ENCODE measurements at places on chromosomes 6 and 20.

GRCh38 chr6:44349904-44350649 is 7.6 kb downstream of the SPATS1 start:
- DNase-seq, result no peak

- DNase-seq, result no peak
Measured at GRCh38 chr20:46400828-46401477, 5.5 kb downstream of the ELMO2 start.

DNA sequence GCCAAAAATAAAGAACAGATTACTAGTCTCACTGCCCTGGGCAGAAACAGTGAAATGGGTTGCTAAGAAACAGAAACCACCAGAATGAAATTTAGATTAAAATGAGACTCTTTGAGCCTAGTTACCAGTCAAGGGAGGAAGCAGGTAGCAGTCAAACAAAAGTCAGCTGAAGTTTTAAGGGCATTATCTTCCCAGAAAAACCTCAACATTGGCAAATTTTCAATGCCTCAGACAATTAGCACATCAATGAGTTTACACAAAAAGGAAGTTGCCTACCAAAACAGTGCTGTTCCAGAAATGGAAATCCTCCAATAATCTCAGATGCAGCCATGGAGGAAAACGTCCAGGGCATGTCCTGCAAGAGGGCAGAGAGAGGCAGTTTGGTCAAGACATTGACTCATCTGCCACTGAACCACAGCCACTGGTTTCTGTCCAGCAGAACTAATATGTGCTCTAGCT is 399.7 kb upstream of the ADGRB3 start:
- DNase-seq, result no peak

DNA sequence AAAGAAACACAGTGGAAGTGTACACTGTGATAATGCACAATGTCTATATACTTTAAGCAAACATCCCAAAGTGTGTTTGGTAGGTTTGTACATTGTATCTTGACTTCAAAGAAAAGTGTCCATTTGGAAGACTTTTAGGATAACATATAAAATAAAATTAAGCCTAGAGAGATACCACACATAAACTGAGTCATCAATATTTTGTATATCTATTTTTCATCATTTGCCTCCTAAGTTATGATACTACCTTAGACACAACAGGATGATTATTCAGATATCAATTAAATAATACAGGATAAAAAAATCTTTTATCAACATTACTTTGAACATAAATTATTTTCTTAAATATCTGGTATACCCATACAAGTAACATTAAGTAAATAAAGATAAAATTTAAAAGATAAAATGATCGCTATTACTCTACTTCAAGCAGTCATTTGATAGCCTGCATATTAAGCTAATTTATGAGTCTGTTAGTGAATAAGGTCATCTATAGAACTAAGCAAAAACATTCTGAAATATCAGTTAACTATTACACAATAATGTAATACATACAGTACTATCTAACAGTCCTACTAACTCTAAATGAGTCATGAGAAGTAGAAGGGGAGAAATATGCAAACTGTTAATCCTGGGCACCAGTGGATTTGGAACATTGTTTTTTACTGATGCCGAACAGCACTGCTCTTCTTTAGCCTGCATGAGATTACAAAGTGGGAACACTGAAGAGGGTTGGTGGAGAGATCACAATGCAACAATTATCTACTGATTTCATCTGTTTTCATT is 158.4 kb upstream of the SIM1 start:
- no peak for DNase-seq

DNA sequence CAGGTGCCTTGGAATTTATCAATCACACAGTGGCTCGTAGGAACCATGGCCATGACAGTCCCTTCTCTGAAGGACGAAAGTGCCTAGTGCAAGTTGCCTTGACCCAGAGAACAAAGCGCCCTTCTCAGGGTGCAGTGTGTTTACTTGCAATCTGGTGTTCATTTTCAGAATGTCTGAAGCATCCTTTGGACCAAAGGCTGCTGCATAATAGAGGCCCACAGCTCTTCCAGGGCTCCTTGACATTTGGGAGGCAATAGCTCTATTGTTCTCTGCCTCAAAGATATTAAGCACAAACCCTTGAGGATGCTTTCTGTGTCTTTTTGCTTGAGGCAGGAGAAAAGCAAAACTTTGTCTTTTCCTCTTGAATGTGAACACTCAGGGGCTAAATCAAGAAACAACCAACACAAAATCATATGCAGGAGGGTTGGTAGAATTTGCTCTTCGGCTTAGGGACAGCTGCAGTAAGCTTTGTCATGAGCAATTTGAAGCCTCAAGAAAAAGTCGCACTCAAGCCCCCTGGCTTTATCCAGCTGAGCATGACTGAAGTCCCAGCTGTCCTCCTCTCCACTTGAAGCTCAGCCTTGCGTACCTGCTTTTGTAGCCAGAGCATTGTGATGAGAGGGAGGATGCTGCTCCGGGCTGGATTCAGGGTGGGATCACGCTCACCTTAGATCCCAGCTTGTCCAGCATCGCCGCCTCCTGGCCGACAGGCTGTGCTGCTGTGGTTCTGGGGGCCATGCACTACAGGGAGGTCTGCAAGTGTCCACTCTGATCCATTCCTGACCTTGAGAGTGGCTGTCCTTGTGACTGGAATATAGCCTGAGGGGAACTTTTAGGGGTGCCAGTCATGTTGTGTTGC is 495.4 kb downstream of the CDH26 start:
- no peak for DNase-seq

DNA sequence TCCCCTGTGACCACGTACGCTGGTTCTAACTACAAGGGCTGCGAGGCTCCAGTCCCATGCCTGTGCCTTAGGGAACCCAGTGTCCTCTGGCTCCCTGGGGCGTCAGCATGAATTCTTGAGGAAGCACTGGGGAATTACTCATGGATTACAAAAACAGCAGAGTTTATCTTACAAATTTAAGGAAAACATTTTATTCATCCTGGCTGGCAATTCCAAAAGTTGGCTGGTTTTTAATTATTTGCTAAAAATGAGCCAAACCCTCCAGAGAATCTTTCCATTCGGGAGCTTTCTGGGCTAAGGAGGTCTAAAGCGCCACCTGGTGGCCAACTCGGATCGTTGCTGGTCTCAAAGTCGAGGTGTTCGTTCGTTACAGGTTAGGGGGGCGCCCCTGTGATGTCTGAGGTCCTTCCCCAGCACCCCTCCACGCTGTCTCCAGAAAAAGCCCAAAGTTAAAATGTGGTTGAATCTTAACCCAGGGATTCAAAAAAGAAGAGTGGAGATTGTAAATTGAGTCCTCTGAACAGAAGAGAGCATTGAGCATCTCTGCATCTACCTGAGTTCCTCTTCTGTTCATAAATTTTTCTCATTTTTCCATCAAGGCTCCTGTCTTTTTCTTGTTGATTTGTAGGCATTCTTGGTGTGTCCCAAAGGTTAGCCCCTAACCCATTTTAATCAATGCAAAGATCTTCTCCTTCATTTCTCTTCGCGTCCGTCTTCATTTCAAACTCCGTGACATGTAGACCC is 99.4 kb downstream of the BFSP1 start:
- no peak for DNase-seq

DNA sequence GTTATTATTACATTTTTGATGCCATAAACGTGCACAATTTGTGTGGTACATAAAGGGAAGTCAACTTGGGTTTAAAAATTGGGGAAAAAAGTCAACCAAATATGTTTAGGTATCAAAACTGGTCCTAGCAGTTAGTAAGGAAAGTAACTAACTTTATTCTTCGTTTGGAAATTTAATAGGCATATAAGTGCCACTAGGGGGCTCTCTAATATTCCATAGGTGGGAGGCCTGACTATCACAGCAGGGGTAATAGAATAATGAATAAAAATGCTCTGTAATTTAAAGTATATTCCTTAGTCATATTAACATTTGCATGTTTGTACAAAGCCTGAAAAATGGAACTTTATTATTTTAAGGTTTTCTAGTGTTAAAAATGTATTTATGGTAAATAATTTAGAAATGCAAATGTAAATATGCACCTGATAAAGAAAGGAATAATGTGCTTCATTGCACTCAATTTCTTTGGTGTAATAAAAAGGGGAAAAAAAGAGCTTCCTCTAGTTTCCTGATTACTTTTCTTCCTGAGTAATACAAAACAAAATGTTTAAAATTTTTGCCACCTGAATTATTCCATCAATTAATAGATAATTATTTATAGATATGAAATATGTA is 125.7 kb upstream of the HDAC2 start:
- no peak for DNase-seq

DNA sequence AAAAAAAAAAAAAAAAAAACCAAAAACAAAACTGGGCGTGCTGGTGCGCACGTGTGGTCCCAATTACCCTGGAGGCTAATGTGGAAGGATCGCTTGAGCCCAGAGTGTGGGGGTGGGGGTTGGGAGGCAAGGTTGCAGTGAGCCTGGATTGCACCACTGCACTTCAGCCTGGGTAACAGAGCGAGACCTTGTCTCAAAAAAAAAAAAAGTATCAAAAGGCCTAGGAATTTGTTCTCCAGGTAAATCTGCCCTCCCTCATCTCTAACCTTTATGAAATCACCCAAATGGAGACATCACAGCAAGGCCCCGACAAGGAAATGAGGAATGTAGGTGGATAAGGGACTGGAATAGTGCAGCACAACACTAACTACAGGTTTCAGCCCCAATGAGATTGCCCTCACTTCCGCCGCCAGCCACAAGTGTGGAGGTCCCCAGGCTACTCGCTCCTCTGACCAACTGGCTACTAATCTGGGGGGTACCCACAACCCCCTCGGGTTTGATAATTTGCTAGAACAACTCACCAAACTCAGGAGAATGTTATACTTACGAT is 36.8 kb upstream of the DDR1 start:
- DNase-seq, result no peak

DNA sequence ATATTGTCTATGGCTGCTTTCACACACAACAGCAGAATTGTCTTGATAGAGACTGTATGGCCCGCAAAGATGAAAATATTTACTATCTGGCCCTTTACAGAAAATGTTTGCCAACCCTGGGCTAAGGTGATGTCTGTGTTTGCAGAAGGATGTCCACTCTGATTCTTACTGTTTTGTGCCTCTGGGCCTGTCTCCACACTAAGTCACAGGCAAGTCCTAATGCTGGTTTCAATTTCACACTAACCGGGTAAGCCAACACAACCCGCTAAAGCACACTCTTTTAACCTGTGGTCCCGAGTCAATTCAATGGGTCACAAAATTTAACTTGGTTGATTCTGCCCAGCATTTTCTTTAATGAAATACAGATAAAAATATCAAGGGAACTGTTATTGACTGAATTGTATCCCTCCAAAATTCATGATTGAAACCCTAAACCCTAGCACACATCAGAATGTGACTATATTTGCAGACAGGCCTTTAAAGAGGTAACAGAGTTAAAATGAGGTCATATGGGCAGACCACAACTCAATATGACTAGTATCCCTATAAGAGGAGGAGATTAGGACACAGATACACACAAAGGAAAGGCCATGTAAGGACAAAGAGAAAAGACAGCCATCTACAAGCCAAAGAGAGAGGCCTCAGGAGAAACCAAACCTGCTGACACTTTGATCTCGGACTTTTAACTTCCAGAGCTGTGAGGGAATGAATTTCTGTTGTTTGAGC is 78.4 kb downstream of the FYN start:
- no peak for DNase-seq

GRCh38 chr6:115708850-115709249 is 351.8 kb downstream of the FRK start:
- DNase-seq, result no peak

DNA sequence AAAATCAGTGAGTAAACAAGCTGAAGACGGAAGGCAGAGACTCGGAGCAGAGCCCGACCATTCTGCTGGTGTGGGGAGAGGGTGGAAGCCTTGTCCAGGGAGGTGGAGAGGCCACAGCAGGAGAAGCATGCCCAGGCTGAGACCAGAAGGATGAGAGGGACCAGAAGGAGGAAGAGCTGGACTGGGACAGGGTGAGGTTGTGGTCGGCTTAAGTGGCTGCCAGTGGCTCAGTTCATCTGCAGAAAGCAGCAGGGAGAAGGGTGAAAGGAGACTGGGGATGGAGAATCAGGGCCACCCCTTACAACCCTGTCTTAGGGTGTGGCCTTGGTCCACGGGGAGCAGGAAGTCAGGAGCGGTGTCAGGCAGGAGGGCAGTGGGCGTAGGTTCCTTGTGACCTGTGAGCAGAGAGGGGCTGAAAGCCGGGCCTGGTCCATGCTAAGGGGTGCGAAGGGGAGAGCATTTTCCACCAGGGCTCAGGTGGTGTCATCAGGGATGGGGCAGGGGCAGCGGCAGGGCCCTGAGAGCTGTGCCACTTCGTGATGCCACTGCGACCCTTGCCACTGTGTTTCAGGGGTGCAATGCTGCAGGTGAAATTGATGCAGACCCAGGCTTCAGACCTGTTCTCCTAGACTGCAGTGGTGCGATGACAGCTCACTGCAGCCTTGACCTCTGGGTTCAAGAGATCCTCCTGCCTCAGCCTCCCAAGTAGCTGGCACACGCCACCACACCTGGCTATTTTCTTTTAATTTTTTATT is 81.1 kb downstream of the TTLL2 start:
- no peak for DNase-seq

DNA sequence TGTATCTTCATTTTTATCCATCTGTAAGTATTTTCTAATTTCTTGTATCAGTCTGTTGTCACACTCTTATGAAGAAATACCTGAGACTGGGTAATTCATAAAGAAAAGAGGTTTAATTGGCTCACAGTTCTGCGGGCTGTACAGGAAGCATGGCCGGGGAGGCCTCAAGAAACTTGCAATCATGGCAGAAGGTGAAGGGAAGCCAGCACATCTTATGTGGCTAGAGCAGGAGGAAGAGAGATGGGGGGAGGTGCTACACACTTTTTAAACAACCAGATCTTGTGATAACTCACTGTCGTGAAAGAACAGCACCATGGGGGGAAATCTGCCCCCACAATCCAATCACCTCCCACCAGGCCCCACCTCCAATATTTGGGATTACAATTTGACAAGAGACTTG is 10.9 kb upstream of the BCKDHB start:
- no peak for DNase-seq

DNA sequence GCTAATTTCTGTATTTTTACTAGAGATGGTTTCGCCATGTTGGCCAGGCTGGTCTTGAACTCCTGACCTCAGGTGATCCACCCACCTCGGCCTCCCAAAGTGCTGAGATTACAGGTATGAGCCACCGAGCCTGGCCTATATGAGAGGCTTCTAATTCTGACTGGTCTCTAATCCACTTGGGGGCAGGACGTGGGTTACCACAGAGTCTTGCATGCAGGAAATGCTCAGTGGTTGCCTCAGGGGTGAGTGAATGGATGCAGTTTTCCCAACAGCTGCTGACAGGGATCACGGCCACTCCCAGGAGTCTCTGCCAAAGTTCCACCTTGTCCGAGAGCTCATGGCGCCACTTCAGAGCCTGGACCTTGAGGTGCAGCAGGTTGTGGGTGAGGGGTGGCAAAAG is 6.4 kb upstream of the FANCE start:
- DNase-seq, result no peak

GRCh38 chr6:92271091-92271490 is 1148.3 kb downstream of the EPHA7 start:
- DNase-seq, result no peak

GRCh38 chr6:30763618-30764489 is 19.5 kb upstream of the IER3 start:
- DNase-seq, result no peak

GRCh38 chr6:111921103-111921502 is 47.9 kb upstream of the FYN start:
- no peak for DNase-seq
